ENCODE measurements at places on chromosomes 13 and 19. TPM values are rescaled to one million over a fixed set of nuclear protein-coding genes. Genes with fewer than 3 reads are reported as not detected.

- H3K27me3 ChIP-seq, result no peaks in the 10 kb centered on the region
- DNase-seq, result no peak
- no peak overlapping the region for H3K4me3 ChIP-seq
- H3K4me1 ChIP-seq, result peaks cover 27% of the 10 kb centered on the region
- H3K36me3 ChIP-seq, result no peaks in the 10 kb centered on the region
These were observed 32.6 kb downstream of the SLC7A1 start for GRCh38 chr13:29562786-29563438.

DNA sequence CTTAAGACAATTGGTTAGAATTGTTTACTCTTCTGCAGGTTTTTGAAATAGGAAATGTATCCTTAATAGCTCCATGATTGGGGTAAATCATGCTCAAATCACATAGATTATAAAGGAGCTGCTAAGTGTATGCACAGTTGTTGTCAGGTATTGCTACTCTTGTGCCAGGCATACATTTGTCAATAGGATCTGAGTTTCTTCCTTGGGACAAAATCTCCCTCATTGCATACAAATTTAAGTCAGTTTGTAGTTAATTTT lies 109.3 kb upstream of the MLNR start:
- peaks cover 16% of the 10 kb centered on the region for H3K4me1 ChIP-seq
- H3K36me3 ChIP-seq, result peaks cover 7% of the 10 kb centered on the region
- H3K27me3 ChIP-seq, result no peaks in the 10 kb centered on the region
- DNase-seq, result no peak
- peak overlapping the region; percentile 88 for H3K27ac ChIP-seq

- no peaks in the 10 kb centered on the region for H3K4me1 ChIP-seq
- DNase-seq, result no peak
- H3K27me3 ChIP-seq, result peaks cover 9% of the 10 kb centered on the region
- H3K4me3 ChIP-seq, result no peak overlapping the region
These were observed 726.0 kb downstream of the DIAPH3 start for GRCh38 chr13:59437544-59438301.

GRCh38 chr13:43478211-43478610 lies 308.6 kb downstream of the ENOX1 start:
- DNase-seq, result no peak
- no peaks in the 10 kb centered on the region for H3K36me3 ChIP-seq
- H3K4me1 ChIP-seq, result no peaks in the 10 kb centered on the region
- H3K27me3 ChIP-seq, result peaks cover 17% of the 10 kb centered on the region

GRCh38 chr19:37537391-37537947 lies 30.7 kb downstream of the ZNF793 start:
- H3K27ac ChIP-seq, result no peak overlapping the region
- peaks cover 12% of the 10 kb centered on the region for H3K36me3 ChIP-seq
- H3K27me3 ChIP-seq, result no peaks in the 10 kb centered on the region

BICRA gene
- 32.1 TPM for total RNA-seq

Measured in T-helper 17 cell (primary cell).